A549 (cell line): ENCODE measurements at places on chromosomes 16 and 17.

- no peak for DNase-seq
These were observed 15.6 kb downstream of the FASN start for GRCh38 chr17:82082456-82082855.

DNA sequence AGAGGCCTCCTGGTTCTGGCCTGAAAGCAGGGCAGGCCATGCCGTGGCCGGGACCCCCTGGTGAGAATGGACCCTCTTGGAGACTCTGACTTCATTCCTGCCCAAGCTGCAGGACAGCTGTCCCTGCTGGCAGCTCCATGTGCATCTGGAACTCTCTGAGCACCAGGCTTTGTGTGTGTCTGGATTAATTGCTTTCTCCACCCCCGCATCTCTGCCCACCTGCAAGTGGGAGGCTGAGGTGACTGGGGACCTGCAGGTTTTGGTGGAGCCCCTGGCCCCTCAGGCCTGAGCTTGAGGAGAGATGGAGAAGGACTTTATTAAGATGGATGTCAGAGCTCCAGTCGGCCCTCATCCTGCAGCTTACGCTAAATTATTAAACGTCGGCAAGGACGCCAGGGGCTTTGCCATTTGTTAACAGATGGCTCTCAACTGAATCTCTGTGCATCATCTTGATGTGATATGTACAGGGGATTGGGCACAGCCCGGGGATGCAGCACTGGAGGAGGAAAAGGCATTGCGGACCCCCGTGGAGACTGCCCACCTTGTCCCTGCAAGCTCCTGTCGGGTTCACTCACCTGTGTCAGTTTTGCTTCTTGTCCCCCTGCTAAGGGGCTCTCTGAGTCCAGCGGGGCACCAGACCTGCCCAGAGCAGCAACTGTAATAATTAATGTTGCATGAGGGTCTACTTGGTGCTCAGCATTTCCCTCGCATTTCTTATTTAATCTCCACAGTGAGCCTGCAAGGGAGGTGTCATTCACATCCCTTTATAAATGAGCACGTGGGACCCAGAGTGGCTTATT, 154.1 kb upstream of the RPL38 start:
- DNase-seq = no peak

- DNase-seq = no peak
These were observed 121.4 kb downstream of the BANP start for GRCh38 chr16:88072571-88073001.

GRCh38 chr17:4635823-4636375, 5.6 kb downstream of the ALOX15 start:
- DNase-seq = no peak

GRCh38 chr16:50880926-50881325, 139.0 kb downstream of the CYLD start:
- DNase-seq = no peak

DNA sequence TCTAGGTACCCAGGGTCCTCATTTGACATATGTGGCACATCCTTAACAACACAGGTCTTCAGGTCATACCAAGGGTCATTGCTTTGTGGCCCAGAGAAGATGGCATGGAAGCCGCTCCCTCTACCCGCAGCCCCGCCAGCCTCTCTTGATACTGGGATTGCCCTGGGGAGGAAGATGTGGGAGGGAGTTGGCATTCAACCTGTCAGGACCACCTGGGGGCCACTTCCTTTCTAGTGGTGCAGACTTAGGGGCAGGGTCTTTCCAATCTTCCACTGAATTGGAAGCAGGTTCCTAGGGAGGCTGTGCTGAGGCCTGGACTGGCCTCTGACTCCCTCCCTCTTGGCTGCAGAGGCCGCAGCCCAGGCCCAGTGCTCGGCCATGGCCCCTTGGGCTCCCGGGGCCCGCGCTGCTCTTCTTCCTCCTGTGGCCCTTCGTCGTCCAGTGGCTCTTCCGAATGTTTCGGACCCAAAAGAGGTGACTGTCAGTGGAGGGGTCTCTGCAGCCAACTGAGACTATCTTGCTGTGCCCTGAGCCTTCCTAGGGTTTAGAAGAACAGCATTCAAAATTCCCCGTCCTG, 5.1 kb upstream of the HEXIM1 start:
- no peak for DNase-seq

- DNase-seq = peak; percentile 52
These were observed 1.0 kb downstream of the NOG start for GRCh38 chr17:56594320-56595107.

- no peak for DNase-seq
These were observed at the start of gene EVI2A for GRCh38 chr17:31321481-31321880. Gene EVI2A (minus strand): TSS chr17:31321622. CDS start chr17:31319013, 2,609 bp downstream.

DNA sequence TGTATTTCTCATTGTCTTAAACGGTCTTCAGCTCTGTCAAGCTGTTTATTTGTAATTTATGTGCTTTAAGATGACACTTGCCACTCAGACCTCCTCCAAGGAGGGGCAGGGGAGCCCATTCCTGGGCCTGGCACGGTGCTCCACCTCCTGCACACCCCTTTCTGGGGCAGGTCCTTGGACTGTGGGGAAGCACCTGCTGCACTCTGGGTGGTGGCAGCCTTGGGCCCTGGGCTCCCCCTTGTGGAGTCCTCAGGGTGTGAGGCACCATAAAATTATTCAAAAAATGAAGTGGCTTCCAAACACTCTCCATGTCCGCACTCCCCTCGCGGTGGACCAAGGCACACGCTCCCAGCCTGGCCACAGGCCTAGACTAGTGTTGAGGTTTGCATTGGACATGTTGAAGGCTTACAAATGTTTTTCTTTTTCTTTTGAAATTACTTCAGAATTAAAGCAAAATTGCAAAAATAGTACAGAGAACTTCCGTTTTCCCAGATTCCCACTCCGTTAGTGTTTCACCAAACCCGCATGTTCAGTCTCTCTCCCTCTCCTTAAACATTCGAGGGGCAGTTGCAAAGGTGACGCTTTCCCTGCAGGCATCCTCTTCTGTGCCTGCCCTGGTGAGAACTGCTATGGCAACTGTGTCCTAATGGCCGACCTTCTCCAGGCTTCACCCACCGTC, 32.4 kb downstream of the FOXK2 start:
- peak; percentile 81 for DNase-seq

- no peak for DNase-seq
These were observed 32.3 kb upstream of the GNG13 start for GRCh38 chr16:832652-833336.

GRCh38 chr16:80720804-80721371, 83.5 kb downstream of the CDYL2 start:
- no peak for DNase-seq

DNA sequence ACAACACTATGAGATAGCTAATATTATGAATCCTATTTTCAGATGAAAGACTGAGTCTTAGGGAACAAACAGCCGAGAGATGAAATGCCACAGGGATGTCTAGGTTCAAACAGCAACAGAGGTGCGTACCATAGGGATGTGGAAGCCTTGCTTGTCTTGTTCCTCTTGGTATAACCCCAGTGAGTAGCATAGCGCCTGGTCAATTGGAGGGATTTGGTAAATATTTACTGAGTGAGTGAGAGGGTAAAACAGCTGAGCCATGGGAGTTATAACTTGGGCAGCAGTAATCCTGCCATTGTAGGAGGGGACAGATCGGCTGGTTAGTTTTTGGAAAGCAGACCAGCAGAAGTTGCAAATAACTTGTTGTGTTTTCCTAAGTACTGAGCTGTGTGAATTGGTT, 80.2 kb downstream of the WWOX start:
- DNase-seq = no peak

GRCh38 chr16:57588831-57589230, 39.6 kb upstream of the ADGRG1 start:
- no peak for DNase-seq

GRCh38 chr17:11900041-11900476, 97.2 kb downstream of the ZNF18 start:
- DNase-seq = no peak

DNA sequence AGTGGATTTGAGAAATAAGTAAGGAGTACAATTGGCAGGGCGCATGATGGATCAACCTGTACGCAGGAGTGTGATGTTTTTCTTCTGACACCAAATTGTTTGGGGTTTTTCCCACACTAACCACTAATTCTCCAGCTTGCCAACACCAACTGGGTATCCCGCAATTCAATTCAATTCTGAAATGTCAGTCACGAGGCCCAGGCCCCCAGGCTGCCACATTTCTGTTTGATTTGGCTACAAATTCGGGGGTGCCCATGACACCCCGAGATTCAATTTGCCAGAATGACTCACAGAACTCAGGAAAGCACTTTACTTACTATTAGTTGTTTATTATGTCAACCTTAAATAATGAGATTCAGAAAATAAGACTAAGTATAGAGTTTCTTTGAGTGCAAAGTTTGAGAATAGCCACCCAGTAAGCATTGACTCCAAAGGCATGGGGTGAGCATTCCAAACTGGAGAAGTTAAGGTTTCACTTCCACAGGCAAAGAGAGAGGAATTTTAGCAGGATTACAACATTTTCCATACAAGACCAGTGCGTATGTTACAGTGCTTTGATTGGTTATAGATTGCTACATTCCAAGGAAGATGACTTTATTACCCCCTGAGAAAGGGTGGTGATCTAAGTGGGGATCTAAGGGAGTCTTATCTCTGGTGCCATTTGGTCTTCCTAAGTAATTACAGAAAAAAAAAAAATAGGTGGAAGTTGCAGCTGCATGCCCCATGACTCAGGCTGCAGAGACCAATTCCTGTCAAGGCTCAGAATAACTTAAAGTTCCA, 11.5 kb downstream of the SLC46A1 start:
- DNase-seq = no peak

GRCh38 chr16:15981382-15981781, 32.0 kb downstream of the ABCC1 start:
- no peak for DNase-seq

GRCh38 chr17:78572239-78573205, 4.7 kb downstream of the DNAH17 start:
- no peak for DNase-seq
